A549 treated with CORT108297 at 1 μM for 4 hours (cell line): ENCODE measurements at places on chromosomes 6 and 20. TPM values are rescaled to one million over a fixed set of nuclear protein-coding genes. Genes with fewer than 3 reads are reported as not detected.

The CCN6 gene
- total RNA-seq, result not detected in 5 replicates

The RAB23 gene
- 7.0 to 10.9 TPM (median 8.3 TPM) in 5 replicates for total RNA-seq

The AVP gene
- not detected in 5 replicates for total RNA-seq

The FAM217A gene
- not detected in 5 replicates for total RNA-seq

The NKX2-2 gene
- total RNA-seq, result not detected in 5 replicates

The WFDC12 gene
- not detected in 5 replicates for total RNA-seq

The EDN1 gene
- 42.0 to 52.8 TPM (median 43.7 TPM) in 5 replicates for total RNA-seq

The BTN1A1 gene
- total RNA-seq, result 0.03 TPM in 1 of 5 replicates, not detected in the others

The BTNL2 gene
- not detected in 5 replicates for total RNA-seq

The KIFC1 gene
- total RNA-seq, result 41.3 to 47.9 TPM (median 45.8 TPM) in 5 replicates

The TFAP2B gene
- total RNA-seq, result not detected in 5 replicates

The WFDC13 gene
- total RNA-seq, result not detected in 5 replicates

The APOBEC2 gene
- total RNA-seq, result not detected in 5 replicates

The COL9A3 gene
- 0.37 to 0.84 TPM (median 0.55 TPM) in 5 replicates for total RNA-seq

The CPNE5 gene
- total RNA-seq, result 0.06 to 0.12 TPM (median 0.09 TPM) in 4 of 5 replicates, not detected in the other

The CITED2 gene
- total RNA-seq, result 18.4 to 27.7 TPM (median 25.0 TPM) in 5 replicates

The GTF2H4 gene
- 18.6 to 23.2 TPM (median 20.0 TPM) in 5 replicates for total RNA-seq
